ENCODE measurements at places on chromosomes 5 and 9. TPM values are rescaled to one million over a fixed set of nuclear protein-coding genes. Genes with fewer than 3 reads are reported as not detected.

The NIM1K gene
- 0.34 TPM for total RNA-seq

The ASPN gene
- total RNA-seq = not detected

The ADRA1B gene
- not detected for total RNA-seq

The LCN6 gene
- total RNA-seq = not detected

The PPIC gene
- not detected for total RNA-seq

The PCDHGA2 gene
- 0.23 TPM for total RNA-seq

The HTR1A gene
- not detected for total RNA-seq

The ACTBL2 gene
- not detected for total RNA-seq

The GRM6 gene
- total RNA-seq = not detected

The ASS1 gene
- 2.1 TPM for total RNA-seq

The GPR151 gene
- not detected for total RNA-seq

The ADAMTS19 gene
- total RNA-seq = not detected

The SURF6 gene
- 17.9 TPM for total RNA-seq

The ALDH1A1 gene
- not detected for total RNA-seq

The ADAMTS12 gene
- total RNA-seq = not detected

The FOXD4L3 gene
- total RNA-seq = 0.16 TPM

The AFAP1L1 gene
- not detected for total RNA-seq

The TNC gene
- total RNA-seq = 0.14 TPM

The PHF24 gene
- not detected for total RNA-seq

The C9orf153 gene
- 0.25 TPM for total RNA-seq

The PCDHA7 gene
- total RNA-seq = not detected

The DMAC1 gene
- total RNA-seq = 51.8 TPM

The SMIM3 gene
- total RNA-seq = 20.4 TPM

The FCN2 gene
- total RNA-seq = not detected

The SPATA31D4 gene
- not detected for total RNA-seq

The BARHL1 gene
- total RNA-seq = not detected

The NCS1 gene
- total RNA-seq = 2.2 TPM

The ZFP37 gene
- 0.32 TPM for total RNA-seq

The LMX1B gene
- not detected for total RNA-seq

Measured in T-helper 2 cell treated with Interferon-gamma antibody and Interleukin-4, amounts not matched to agents 100 ng/mL and 5 ng/mL, for 36 hours (primary cell).